ENCODE measurements at places on chromosomes 16 and 17. TPM values are rescaled to one million over a fixed set of nuclear protein-coding genes. Genes with fewer than 3 reads are reported as not detected.

Gene IL34
- total RNA-seq: 7.3 TPM

Gene RDM1
- total RNA-seq: 0.47 TPM

Gene RGS11
- total RNA-seq: 0.19 TPM

Gene RSPRY1
- 50.4 TPM for total RNA-seq

Gene ADAP2
- total RNA-seq: 0.47 TPM

Gene ZFHX3
- total RNA-seq: 9.1 TPM

Gene VAC14
- 20.6 TPM for total RNA-seq
